Activated naive CD8-positive, alpha-beta T cell treated with anti-CD3 and anti-CD28 coated beads, Interleukin-2, amount 50 U/mL, for 24 hours (primary cell): ENCODE measurements at places on chromosomes 13 and 19.

DNA sequence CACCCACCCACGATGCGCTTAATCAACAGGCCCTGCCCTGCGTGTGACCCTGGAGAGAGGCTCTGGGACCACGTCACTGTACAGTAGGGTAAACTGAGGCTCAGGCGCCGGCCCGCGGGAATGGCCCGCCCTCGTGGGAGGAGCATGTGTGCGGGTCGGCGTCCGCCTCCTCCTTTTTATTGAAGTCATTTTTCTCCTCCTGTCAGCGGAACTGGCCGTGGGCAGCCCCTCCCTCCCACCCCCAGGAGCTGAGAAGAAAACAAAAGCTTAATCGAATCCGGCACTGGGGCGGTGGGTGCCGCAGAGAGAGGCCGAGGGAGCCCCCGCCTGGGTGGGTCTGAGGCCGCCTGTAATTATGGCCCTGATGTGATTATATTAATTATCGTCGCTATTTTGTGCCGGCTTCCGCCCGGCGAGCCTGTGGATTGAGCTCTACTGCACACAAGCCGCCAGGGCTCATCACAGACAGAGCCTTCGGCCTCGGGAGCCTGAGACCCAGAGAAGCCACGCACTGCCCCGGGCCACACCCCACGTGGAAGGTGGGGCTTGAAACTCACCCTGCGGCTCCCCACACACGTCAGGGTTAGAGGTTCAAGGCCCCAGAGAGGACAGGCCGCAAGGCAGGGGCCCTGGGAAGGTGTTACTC is 7.0 kb downstream of the C2CD4C start:
- no peak for DNase-seq
- peaks cover 12% of the 10 kb centered on the region for H3K27me3 ChIP-seq
- H3K27ac ChIP-seq: no peak overlapping the region
- no peak overlapping the region for H3K4me3 ChIP-seq

GRCh38 chr19:7421941-7422744 is 66.7 kb downstream of the PEX11G start:
- peaks cover 6% of the 10 kb centered on the region for H3K36me3 ChIP-seq
- no peaks in the 10 kb centered on the region for H3K27me3 ChIP-seq
- H3K4me1 ChIP-seq: peaks cover 22% of the 10 kb centered on the region
- H3K27ac ChIP-seq: no peak overlapping the region
- no peak for DNase-seq

DNA sequence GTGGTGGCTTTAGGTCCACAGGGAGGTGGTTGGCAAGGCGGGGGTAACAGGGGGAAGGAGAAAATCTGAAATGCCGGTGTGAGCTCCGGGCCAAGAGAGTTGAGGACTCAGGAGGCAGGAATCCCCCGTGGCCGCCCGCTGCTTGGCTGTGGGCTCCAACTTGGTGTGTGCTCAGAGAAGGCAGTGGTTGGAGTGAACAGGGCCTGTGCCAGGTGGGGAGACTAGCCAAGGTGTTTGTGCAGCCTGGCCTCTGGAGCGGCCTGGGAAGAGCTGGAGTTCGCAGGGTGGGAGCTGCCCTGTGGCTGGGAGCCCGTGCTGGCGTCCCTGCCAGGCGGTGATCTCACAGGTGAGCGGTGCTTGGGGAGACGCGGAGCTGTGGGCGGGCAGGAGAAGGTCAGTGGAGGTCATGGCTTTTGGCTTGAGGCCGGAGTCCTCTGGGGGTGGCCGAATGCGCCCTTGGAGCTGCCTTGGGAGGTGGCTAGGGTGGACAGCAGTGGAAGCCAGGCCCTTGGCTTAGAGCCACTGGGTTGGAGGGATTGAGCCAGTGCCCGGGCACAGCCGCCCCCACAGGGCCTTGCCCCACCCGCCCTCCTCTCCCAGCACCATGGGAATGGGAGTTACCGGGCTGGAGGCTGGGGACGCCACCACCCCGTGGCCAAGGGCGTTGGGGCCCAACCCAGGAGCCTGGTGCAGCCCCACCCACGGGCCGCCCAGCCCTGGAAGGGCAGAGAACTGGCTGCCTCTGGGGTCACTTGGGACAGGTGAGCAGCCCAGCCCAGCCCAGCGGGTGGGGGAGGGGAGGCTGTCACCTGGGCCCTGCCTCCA is 7.1 kb upstream of the CIRBP start:
- H3K27me3 ChIP-seq: no peaks in the 10 kb centered on the region
- DNase-seq: no peak
- peaks cover 9% of the 10 kb centered on the region for H3K36me3 ChIP-seq
- H3K4me3 ChIP-seq: peak overlapping the region; percentile 97

DNA sequence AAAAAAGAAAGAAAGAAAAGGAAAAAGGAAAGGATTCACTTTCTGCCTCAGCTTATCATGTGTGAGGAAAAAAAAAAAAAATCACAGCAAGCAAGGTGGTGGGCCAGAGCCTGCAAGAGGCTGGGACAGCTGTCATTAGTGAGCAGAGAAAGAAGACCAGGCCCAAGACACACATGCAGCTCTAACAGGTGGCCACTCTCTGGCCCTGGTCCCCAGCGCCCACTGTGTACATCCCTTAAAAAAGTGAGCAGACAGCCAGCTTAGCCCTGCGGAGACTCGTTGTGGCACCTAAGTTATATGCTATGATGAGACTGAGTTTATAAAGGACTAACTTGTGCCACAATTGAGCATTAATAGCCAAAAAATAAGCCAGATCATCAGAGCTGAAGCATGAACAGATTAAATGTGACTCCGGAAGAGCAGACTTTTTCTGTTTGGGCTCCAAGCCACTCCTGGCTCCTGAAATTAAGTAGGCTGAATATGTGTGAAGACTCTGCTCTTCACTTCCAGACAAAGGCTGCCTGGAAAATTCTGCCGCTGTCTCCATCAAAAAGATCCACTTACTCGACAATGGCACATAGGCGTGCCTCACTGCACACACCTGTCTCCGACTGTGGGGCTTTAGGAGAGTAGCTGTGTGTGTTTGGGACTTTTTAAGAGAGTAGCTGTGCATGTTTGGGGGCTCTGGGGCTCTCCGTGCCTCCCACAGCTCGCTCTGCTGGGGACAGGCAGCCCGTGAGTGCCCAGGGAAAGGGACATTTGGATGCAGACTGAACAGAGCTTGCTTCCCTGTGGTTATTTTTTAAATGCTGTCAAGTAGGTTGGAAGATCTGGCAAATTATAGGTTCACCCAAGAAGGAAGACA is 55.0 kb downstream of the LATS2 start:
- no peaks in the 10 kb centered on the region for H3K36me3 ChIP-seq
- H3K4me1 ChIP-seq: peaks cover 7% of the 10 kb centered on the region
- no peak overlapping the region for H3K4me3 ChIP-seq
- no peak for DNase-seq

- DNase-seq: no peak
- H3K4me1 ChIP-seq: peaks cover 23% of the 10 kb centered on the region
- peaks cover 2% of the 10 kb centered on the region for H3K36me3 ChIP-seq
- H3K27ac ChIP-seq: peak overlapping the region; percentile 67
- peak overlapping the region; percentile 46 for H3K4me3 ChIP-seq
- H3K27me3 ChIP-seq: peaks cover 8% of the 10 kb centered on the region
Observed at GRCh38 chr19:2252055-2252796, 3.1 kb downstream of the AMH start.

- peaks cover 3% of the 10 kb centered on the region for H3K4me1 ChIP-seq
- peaks cover 14% of the 10 kb centered on the region for H3K27me3 ChIP-seq
- no peak overlapping the region for H3K27ac ChIP-seq
- H3K36me3 ChIP-seq: no peaks in the 10 kb centered on the region
Observed at GRCh38 chr13:45103449-45103848, 16.9 kb upstream of the GTF2F2 start.

GRCh38 chr19:51372649-51373504 is at the start of gene NKG7:
TSS of gene NKG7 (minus strand) at chr19:51372654. CDS start at chr19:51372535, 119 bp downstream.
- DNase-seq: peak; percentile 86
- H3K4me1 ChIP-seq: peaks cover 71% of the 10 kb centered on the region
- peaks cover 28% of the 10 kb centered on the region for H3K36me3 ChIP-seq
- H3K27ac ChIP-seq: peak within 1 kb of the TSS; percentile 92
- peaks cover 2% of the 10 kb centered on the region for H3K27me3 ChIP-seq
